ENCODE measurements at places on chromosomes 7 and 10. TPM values are rescaled to one million over a fixed set of nuclear protein-coding genes. Genes with fewer than 3 reads are reported as not detected.

The BTBD16 gene
- total RNA-seq: not detected

The TMEM176B gene
- not detected for total RNA-seq

The CYP26C1 gene
- 0.09 TPM for total RNA-seq

The TRPV6 gene
- not detected for total RNA-seq

The TRIM50 gene
- total RNA-seq: not detected

The WEE2 gene
- total RNA-seq: not detected

The ANLN gene
- 6.2 TPM for total RNA-seq

The OR13A1 gene
- not detected for total RNA-seq

The PCLO gene
- total RNA-seq: 0.59 TPM

The FAM180A gene
- total RNA-seq: 7.2 TPM

The CCDC6 gene
- total RNA-seq: 48.5 TPM

The PRPS1L1 gene
- not detected for total RNA-seq

The KCNK18 gene
- not detected for total RNA-seq

The VPS37D gene
- total RNA-seq: 3.0 TPM

The AUTS2 gene
- total RNA-seq: 12.3 TPM

The CXCL12 gene
- total RNA-seq: 5.6 TPM

The PRKCQ gene
- 0.55 TPM for total RNA-seq

The CRYGN gene
- not detected for total RNA-seq

The CCNJ gene
- 7.4 TPM for total RNA-seq

The VWC2 gene
- not detected for total RNA-seq

The CABCOCO1 gene
- total RNA-seq: 0.18 TPM

The PRKG1 gene
- 40.7 TPM for total RNA-seq

The ZCWPW1 gene
- total RNA-seq: 1.2 TPM

The SPDYE16 gene
- not detected for total RNA-seq

The AGR3 gene
- total RNA-seq: not detected

The MBL2 gene
- not detected for total RNA-seq

The DOCK1 gene
- total RNA-seq: 69.8 TPM

The ADARB2 gene
- not detected for total RNA-seq

The GARIN1A gene
- total RNA-seq: 1.5 TPM

The ATOH7 gene
- total RNA-seq: not detected

The NUTM2E gene
- not detected for total RNA-seq

The LOXL4 gene
- 240 TPM for total RNA-seq

The GOLGA7B gene
- total RNA-seq: not detected

The KCNIP2 gene
- 0.59 TPM for total RNA-seq

The MSMB gene
- not detected for total RNA-seq

The MAT1A gene
- total RNA-seq: not detected

The FAM221A gene
- 2.0 TPM for total RNA-seq

The CALCR gene
- total RNA-seq: not detected

The GATA3 gene
- not detected for total RNA-seq

The LEP gene
- total RNA-seq: not detected

The TMEM236 gene
- total RNA-seq: under 0.01 TPM
